ENCODE measurements at places on chromosomes 5 and 9. TPM values are rescaled to one million over a fixed set of nuclear protein-coding genes. Genes with fewer than 3 reads are reported as not detected.

DNA sequence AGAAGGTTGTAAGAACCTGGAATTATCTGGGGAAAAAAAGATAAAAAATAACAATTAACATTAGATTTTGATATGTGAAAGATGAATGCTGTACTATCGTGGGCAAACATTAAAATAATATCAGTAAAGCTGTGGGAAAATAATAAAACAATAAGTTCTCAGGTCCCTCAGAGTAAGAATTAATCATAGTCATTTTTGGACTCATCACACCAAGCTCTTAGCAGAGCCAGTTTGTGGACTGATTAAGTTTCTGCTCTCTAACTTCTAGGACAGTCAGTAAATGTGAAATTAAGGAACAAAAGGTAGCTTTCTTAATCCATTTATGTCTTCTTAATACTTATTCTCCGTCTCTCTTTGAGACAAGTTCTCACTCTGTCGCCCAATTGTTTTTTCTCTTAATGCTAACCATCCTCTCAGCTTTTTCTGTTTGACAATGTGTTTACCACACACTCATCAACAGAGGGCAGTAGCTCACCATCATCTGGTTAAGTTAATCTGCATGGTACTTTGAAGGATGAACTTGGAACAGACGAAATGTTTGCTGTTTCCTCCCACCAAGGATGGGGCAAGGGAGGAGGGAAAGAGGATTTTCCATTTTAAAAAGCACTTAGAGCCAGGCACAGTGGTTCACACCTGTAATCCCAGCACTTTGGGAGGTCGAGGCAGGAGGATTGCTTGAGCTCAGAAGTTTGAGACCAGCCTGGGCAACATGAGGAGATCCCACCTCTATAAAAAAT is 5.3 kb upstream of the ACO1 start:
- DNase-seq: peak; percentile 50

The PCDHGA9 gene
- total RNA-seq: 1.3 TPM

DNA sequence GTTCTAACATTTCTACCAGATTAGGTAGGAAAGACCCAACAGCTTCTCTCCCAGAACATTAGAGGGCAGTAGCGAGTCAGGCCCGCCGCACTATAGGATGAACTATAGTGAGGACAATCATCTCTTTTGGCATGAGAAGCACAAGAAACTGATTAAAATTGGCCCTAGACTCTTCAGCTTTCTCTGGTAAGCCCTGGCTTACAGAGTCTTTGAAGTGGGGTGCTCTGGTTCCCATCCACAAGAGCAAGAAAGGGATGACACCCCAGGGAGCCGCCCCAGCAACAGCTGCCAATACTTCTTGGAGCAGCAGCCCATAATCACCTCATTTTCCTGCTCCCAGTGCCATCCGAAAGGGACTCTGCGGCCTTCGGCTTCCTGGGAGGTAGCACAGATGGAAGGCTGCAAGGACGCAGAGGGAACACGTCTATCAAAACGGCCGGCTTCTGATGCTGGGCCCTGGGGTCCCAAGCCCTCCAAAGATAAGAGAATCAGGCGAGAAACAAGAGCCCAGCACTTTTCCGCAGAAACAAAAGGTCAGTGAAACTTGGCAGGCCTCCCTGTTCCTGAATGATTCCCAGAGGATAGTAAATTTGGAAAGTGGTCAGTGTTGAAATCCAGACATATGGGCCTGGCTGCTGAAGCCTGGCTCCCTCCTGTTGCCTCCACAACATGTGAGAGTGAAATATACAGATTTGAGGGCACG is 69.3 kb downstream of the HSD17B3 start:
- peak; percentile 62 for DNase-seq

The CEL gene
- 4.0 TPM for total RNA-seq

The DBH gene
- total RNA-seq: not detected

The SLC46A2 gene
- total RNA-seq: not detected

- no peak for DNase-seq
Observed at GRCh38 chr5:159003045-159004030, 96.4 kb downstream of the EBF1 start.

DNA sequence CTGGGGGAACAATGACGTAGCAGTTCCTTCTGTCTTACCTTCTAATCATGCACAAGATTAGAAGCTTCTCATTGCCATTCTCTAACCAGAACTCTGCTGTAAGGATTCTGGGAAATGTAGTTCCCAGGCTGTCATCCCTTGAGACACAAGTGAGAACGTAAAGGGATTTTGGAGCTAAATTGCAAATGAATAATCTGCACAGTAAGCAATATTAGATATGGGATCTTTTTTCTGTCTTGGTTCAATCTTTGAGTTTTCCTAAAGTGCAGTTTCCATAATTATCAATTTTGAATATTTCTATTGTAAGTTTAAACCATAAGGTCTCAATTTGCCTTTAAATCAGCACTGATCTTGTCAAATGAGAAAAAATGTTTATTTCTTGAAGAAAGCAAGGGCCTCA is 189.7 kb upstream of the PLPPR1 start:
- no peak for DNase-seq

The SNCB gene
- 3.5 TPM for total RNA-seq

DNA sequence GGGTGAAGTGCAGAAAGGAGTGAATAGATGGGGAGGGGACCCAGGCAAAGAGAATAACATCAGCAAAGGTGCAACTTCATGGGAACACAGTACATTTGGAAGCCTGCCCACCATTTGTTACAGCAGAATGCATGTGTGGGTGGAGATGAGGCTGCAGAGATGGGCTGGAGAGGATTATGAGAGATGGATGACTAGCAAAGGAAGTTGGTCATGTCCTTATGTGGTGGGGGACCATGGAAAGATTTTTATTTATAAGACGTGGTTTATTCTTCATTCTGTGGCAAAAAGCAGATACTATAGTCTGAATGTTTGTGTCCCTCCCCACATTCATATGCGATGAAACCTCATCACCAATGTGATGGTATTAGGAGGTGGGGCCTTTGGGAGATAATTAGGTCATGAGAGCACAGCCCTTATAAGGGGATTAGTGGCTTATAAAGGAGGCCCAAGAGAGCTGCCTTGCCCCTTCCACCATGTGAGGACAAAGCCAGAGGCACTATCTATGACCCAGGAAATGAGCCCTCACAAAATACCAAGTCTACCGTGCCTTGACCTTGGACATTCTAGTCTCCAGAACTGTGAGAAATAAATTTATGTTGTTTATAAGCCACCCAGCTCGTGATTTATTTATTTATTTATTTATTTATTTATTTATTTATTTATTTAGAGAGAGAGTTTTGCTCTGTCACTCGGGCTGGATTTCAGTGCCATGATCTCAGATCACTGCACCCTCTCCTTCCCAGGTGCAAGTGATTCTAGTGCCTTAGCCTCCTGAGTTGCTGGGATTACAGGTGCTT is 483.7 kb downstream of the RAB3C start:
- DNase-seq: no peak

The PDLIM7 gene
- total RNA-seq: 134 TPM

The GPR151 gene
- total RNA-seq: not detected

The TLE1 gene
- total RNA-seq: 75.1 TPM

The BHMT2 gene
- not detected for total RNA-seq

- DNase-seq: no peak
Observed at GRCh38 chr9:34783951-34784487, 74.1 kb upstream of the CCL21 start.

DNA sequence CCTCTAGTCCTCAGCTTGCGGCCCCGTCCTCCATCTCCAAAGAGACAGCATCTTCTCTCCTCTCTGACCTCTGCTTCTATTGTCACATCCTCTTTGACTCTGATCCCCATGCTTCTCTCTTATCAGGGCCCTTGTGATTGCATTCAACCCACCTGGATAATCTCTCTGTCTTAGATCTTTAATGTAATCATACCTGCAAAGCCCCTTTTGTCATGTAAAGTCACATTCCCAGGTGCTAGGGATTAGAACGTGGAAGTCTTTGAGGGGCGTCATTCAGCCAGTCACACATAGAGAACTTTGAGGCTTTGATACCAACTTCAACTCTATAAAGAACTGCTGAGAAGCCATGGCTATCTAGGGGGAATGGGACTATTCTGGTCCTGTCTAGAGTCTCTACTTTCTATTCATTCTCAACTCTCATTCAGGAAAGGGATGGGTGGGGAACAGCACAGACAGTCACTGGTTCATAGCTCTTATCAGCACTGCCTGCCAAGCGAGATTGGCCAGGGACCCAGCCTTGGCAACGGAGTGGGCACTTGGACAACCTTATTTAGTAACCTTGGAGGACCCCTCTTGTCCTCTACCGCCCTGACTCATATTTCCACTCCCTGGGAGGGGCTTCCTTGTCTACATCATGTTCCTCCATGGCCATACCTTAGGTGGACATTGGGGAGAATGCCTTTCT is 29.0 kb downstream of the TAS2R1 start:
- DNase-seq: no peak

The SLC25A2 gene
- total RNA-seq: not detected

The HAPLN1 gene
- total RNA-seq: 0.22 TPM

The TUSC1 gene
- total RNA-seq: not detected

The SPAAR gene
- total RNA-seq: not detected

The RASA1 gene
- 29.6 TPM for total RNA-seq

The SH3GL2 gene
- total RNA-seq: 5.8 TPM

DNA sequence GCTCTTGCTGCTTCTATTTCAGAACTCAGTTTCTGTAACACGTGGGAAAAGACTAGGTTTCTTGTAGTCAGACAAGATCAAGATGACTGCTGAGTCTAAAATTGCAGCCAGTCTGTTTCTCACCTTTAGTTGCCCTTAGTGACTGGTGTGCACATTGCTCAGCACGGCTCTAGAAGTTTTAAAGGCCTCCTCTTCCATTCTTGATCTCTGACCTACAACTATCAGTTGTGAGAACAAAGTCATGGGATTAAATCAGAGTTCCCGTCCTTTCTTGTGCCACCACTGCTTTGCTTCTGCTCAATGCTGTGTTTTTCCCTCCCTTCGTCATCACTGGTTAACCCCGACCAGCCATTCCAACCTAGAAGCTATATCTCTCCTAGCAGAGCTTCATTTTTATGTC is 52.8 kb downstream of the GDA start:
- DNase-seq: no peak

DNA sequence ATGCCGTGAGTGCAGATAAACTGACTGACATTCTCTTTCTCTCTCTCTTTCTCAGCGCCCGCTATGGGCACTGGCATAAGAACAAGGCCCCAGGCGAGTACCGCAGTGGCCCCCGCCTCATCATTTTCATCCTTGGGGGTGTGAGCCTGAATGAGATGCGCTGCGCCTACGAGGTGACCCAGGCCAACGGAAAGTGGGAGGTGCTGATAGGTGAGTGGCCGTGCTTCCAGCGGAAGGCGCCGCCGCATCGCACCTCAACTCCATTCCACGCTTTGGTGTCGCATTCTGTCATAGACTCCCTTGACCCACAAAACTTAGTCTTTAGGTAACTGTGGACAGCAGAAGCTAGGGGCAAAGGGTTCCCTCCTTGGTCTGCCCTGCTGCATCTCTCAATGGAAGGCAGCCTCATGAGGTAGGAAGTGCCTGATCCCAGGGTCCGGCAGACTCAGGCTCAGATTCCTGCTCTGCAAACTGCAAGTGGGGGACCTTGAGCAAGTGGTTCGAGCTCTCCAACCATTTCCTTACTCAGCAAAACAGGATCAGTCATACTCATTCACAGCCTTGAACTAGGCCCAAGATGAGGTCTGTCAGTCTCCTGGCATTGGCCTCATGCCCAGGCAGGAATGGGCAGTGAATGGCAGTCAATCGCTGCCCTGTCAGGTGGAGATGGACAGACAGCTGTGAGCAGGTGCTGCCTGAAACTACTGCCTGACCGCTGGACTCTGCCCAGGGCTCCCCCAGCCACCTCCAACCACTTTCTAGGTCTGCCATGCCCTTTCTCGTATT is 24.2 kb upstream of the CFAP157 start:
- DNase-seq: no peak

- DNase-seq: no peak
Observed at GRCh38 chr5:37754976-37755375, 84.9 kb downstream of the GDNF start.

The FBLL1 gene
- total RNA-seq: 4.8 TPM

The SH3PXD2B gene
- total RNA-seq: 48.1 TPM

DNA sequence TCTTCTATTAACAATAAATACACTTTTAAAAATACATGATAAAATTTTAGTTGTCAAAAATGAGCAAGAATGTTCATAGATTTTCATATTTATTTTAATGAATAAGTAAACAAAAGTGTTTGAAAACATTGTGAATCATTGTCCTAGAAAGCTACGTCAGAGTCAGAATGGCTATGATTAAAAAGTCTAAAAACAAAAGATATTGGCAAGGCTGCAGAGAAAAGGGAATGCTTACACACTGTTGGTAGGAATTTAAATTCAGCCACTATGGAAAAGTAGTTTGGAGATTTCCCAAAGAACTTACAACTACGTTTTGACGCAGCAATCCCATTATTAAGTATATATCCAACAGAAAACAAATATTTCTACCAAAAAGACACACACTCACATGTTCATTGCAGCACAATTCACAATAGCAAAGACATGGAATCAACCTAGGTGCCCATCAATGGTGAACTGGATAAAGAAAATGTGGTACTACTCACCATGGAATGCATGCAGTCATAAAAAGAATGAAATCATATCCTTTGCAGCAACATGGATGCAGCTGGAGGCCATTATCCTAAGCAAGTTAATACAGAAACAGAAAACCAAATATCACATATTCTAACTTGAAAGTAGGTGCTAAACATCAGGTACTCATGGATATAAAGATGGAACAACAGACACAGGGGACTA is 49.2 kb upstream of the FBXL17 start:
- DNase-seq: no peak

DNA sequence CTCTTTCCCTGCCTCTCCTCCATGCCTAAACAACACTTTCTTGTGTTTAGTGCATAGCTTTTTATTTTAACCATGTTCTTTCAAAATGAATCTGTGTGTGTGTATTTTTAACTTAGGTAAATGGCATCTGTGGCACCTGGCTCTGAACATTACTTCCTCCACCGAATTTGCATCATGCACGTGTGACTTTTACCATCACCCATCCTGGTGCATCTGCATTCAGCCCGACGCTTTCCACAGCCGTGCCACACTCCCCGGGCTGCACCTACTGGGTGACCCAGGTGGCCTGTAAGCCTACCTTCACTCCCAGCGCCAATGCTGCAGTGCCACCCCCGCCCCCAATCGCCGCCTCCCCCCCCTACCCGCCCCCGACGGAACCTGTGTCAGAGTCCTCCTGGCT is 12.7 kb upstream of the FCN1 start:
- DNase-seq: no peak

DNA sequence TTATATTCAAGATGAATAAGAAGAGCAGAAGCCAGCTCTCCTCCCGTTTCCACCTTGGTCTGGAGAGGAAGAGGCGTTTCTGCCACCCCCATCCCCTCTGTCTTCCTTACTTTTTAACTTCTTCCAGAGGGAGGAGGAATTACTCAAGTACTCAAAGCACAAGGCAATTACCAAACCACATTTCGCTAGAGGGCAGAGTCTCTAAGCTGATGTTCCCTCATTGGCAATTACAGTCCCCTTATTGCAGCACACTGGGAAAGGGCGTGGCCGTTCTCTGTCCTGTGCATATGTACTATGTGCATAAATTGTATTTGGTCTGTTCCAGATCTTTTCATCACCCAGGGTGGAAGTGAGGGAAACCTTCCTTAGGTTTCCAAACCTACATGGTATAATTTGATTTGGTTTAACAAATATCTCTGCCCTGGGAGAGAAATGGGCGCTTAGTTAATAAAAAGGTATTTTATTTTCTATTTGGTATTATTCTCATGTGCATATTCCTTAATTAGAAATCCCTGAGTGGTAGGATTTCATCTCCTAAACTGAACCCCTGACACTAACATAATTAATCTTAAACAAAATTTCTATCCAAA is 29.8 kb upstream of the ALDOB start:
- peak; percentile 41 for DNase-seq

- DNase-seq: no peak
Observed at GRCh38 chr9:84519413-84519812, 150.1 kb upstream of the NTRK2 start.

The ANKRD34B gene
- 0.72 TPM for total RNA-seq

GRCh38 chr9:78620303-78620702 is 323.4 kb downstream of the PSAT1 start:
- no peak for DNase-seq
